Activated CD8-positive, alpha-beta memory T cell treated with anti-CD3 and anti-CD28 coated beads for 24 hours (primary cell): ENCODE measurements at places on chromosomes 6 and 20.

- DNase-seq: no peak
These were observed 4.5 kb downstream of the ACSS1 start for GRCh38 chr20:25053255-25054031.

GRCh38 chr6:10194816-10195672, 219.8 kb downstream of the TFAP2A start:
- no peak for DNase-seq

GRCh38 chr20:25100914-25101313, 19.0 kb upstream of the VSX1 start:
- no peak for DNase-seq

DNA sequence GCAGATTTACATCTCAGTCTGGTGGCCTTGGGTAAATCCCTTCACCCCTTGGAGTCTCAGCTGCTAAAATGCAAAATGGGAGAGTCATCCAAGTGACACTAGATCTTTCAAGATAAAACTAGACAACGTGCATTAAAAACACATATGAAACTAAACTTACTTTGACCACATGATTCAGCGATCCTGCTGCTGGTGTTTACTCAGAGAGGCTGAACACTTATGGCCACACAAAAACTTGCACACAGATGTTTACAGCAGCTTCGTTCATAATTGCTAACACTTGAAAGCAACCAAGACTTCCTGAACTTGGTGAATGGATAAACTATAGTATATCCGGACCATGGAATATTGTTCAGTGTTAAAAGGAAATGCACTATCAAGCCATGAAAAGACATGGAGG, 55.3 kb upstream of the GPR6 start:
- DNase-seq: no peak

DNA sequence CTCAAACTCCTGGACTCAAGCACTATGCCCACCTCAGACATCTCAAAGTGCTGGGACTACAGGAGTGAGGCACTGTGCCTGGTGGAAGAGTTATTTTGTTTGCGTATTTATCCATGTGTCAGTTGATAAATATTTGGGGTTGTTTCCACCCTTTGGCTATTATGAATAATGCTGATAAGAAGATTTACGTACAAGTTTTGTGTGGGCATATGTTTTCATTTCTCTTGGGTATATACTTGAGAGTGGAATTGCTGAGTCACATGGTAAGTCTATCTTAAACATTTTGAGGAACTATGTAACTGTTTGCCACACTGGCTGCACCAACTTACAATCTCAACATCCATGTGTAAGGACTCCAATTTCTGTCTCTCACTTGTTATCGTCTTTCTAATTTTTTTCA, 200.3 kb downstream of the RNGTT start:
- DNase-seq: no peak

GRCh38 chr6:22765015-22765414, 195.6 kb downstream of the HDGFL1 start:
- DNase-seq: no peak
